ENCODE measurements at places on chromosomes 3 and 15.

GRCh38 chr15:33722005-33722672 is 246.2 kb upstream of the CHRM5 start:
- no peak for DNase-seq

GRCh38 chr15:85380812-85381642 is 624 bp downstream of the AKAP13 start:
- DNase-seq: peak; percentile 76

- no peak for DNase-seq
These were observed 595 bp downstream of the DPH6 start for GRCh38 chr15:35545316-35545823.

DNA sequence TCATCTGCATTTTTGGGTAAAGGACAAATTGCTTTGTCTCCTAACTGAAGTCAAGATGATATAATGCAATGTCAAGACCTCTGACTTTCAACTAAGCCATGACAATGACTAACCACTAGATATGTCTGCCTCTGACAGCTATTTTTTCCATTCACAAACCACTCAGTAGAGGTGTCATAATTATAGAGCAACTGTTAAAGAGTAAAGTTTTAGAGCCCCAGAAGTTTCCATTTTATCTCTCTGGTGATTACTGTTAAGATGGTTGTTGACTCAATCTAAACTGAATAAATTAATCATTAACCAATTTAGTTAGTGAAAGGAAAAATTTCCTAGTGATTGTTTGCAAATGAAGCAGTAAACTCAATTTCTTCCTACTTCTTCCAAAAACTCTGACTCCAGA is 779.9 kb downstream of the GRM7 start:
- DNase-seq: no peak

DNA sequence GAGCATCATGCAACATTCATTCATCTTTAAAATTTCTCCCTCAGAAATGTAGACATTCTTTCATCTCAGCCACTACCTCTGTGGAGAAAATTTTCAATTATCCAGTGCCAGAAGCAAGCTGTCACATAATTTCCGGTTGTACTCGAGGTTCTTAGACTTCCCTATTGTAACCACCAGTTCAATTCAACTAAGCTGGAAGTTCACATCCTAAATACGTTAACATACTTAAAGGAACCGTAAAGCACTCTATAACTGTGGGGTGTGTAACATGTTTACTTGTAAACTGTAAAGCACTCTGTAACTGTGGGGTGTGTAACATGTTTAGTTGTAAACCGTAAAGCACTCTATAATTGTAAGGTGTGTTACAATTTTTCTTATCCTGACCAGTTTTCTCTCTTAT is 150.3 kb downstream of the PLCL2 start:
- no peak for DNase-seq

DNA sequence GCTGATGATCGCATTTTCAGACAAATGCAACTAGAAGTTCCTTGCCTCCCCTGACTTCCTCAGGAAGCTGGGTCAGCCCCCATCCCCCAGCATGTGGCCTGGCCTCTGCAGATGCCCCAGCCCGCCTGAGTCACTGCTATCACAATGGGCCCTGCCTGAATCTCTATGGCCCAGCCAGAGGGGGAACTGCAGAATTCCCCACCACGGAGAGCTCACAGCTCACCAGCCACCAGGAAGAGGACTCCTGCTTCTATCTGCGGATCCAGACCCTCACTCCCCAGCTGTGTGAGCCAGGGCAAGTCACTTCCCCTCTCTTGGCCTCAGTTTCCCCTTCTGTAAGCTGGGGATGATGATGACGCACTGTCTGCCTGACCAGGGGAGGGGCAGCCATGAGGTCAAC is 6.9 kb downstream of the PLXND1 start:
- no peak for DNase-seq

- DNase-seq: no peak
These were observed 481.4 kb upstream of the ALCAM start for GRCh38 chr3:104885214-104885814.

- no peak for DNase-seq
These were observed 55.4 kb downstream of the PSMD6 start for GRCh38 chr3:63967675-63968611.

- DNase-seq: peak; percentile 77
These were observed at the start of gene CMTM7 for GRCh38 chr3:32391643-32392535. Gene CMTM7 (plus strand): TSS chr3:32391853. CDS start chr3:32391907, 54 bp downstream.

DNA sequence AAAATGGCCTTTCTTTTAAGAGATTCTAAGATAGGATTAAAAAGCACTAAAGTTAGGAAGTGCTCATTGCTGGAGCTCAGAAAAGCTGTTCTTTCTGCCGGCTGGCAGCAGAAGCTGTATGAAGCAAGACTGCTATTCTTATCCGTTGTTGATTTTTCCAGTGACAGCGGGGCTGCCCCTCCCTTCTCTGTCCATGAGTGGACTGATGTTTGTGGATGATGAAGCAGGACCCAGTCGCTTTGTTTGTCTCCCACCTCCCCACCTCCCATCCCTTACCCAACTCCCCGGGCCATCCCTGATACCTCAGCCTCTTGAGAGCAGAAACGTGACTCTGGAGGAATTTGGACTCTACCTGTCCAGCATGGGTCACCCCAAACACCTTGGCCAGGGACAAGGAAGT is 10.3 kb upstream of the MUSTN1 start:
- no peak for DNase-seq

GRCh38 chr3:151751161-151751560 is 17.4 kb downstream of the AADACL2 start:
- no peak for DNase-seq

GRCh38 chr15:84817466-84818081 is 418 bp downstream of the ALPK3 start:
- no peak for DNase-seq

GRCh38 chr3:196821806-196822355 is 45.8 kb upstream of the SENP5 start:
- DNase-seq: no peak

- DNase-seq: peak; percentile 66
These were observed 180.4 kb downstream of the SMAD6 start for GRCh38 chr15:66882251-66883020.

DNA sequence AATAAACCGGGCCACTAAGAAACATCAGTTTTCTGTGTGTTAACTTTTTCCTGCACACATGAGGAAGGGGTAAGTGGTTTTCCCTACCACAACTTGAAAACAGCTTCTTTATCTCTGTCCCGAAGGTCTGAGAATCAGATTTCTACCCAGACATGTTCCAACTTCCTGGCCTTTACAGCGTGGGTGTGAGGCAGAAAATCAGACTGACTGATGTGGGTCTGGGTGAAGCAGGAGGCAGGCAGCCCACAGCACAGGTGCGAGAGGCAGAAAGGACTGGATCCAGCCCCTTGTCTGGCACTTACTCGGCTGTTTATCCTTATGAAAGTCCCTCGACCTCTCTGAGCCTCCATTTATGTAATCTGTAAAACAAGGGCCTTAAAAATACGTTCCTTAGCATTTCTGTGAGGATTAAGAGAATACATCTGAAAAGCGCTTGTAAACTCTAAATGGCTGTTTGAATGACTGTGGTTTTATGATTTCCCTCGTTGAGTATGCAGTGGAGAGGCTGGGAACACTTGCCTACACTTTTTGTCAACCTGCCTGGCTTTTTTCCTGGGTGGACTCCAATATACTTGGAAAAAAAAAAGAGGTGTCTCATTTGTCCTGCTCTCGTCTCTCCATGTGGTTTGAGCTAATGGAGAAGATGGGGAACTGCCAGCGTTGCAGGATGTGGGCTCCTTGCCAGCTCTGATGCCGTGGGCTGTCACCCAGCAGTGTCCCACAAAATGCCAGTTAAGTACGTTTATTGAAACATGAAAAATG is 3.1 kb downstream of the AGBL1 start:
- DNase-seq: no peak

DNA sequence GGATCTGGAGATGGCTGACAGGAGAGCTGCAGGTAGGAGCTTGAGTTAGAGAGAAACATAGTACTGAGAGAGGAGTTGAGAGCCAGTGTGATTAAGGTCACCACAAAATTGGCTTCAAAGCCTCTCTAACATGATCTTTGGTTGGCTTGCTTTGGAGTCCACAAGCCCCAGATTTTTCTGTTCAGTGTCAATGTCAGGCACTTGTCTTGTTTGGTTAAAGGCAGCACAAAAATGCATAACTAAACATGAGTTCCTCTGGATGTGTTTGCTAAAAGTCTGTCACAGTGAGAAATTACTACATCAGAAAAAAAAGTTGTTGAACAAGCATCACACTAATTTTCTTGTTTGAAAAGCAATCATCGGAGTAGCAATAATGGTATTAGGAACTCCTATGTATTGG is 440.5 kb downstream of the NTRK3 start:
- DNase-seq: no peak

DNA sequence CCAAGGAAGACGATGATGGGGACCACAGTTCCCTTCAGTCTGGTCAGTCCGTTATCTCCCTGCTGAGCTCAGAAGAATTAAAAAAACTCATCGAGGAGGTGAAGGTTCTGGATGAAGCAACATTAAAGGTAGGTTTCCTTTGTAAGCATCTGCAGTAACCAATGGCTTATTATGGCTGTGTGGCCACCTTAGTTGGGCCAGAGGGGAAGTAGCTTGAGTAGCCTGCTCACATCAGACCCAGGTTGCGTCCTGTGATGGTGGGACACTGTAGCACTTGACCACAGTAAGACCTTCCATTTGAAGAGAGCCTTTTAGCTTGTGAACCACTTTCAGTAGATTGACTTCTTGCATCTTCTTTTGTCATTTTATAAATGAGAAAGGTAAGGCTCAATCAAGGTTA is 22.6 kb downstream of the STARD5 start:
- no peak for DNase-seq

GRCh38 chr3:65886391-65886790 is 152.3 kb downstream of the MAGI1 start:
- DNase-seq: no peak

- no peak for DNase-seq
These were observed 262.0 kb upstream of the UMPS start for GRCh38 chr3:124467980-124468902.

GRCh38 chr3:40078590-40078989 is 230.9 kb upstream of the EIF1B start:
- DNase-seq: no peak

DNA sequence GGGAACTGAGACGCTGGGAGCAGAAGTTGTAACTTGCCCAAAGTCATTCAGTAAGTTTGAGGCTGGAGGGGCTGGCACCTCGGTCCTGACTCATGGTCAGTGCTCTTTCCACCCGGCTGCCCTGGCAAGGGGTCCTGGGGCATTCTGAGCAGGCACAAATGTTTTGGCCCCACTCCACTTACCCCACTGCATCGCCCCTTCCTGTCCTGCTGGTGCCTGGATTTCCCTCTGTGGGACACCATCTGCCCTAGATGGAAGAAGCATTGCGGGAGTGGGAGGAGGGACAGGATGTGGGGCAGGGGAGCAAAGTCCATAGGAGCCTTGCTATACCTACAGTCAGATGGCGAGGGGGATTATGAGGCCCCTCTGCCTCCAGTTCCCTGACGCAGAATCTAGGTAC is 4.5 kb downstream of the CORO2B start:
- DNase-seq: no peak

GRCh38 chr15:76502678-76503077 is 166.1 kb downstream of the ISL2 start:
- DNase-seq: no peak

DNA sequence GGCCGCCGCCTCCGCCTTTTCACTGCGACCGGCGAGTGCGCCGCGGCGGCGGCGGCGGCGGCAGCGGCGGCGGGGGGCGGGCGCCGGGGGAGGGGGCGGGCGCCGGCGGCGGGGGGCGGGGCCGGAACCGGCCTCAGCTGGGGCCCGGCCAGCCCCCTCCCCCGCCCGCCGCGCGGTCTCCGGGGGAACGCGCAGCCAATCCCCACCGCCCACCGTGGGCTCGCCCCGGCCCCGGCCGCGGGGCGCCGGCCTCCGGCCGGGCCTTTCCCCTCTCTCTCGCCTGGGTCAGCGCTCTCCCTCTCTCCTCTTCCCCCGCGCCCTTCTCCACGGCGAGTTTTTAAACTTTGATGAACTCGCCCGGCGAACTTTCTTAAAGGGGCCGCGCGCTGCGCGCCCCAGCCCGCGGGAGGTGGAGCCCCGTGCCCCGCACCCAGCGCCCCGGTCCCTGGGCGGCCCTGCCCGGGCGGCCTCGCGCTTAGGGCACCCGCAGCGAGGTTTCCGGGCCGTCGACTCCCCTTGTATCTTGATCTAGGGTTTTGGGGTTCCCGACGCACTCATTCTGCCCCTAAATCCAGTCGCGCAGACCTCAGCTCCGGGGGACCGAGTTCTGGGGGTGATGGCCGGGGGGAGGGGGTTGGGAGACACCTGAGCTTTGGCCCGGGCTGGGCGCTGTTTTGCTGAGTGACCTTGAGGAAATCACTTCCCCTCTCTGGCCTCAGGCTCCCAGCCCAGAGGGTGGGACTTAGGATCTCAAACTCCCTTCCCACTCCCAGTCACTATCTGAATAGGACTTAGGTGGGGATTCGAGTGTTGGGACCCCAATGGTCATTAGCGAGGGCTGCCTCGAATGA is at the start of gene RBPMS2:
TSS of gene RBPMS2 (minus strand) at position 39 of the 851 bp plus-strand sequence. CDS start 270 bp downstream, outside the sequence.
- DNase-seq: no peak

Data from type B pancreatic cell (in vitro differentiated cells).